Psoas muscle (tissue), 8 donors: ENCODE measurements at places on chromosomes 5 and 9.
A peak's percentile ranks its signal among the peaks of the same experiment; 100 is the strongest.

- DNase-seq, result no peak
These were observed 7.8 kb upstream of the MRNIP start for GRCh38 chr5:179866241-179867078.

- DNase-seq, result no peak
These were observed 291.6 kb upstream of the C9orf72 start for GRCh38 chr9:27864644-27865438.

DNA sequence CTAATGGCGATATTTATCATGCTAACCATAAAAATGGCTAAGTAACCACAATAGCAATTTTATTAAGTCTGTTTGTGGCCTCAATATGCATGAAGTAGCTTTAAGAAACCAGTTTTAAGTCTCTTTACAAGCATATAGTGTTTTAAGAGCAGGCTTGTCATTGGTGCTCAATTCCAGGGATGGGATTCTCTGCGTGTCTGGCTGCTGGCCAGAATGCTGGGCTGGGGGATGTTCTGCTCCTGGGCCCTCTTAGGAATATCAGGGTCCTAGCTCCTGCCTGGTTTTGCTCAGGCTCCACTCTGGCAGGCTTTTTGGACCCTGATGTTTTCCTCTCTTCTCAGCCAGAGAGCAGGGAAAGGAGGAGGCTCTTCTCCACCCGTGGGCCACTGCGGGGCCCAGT is 127.2 kb downstream of the PDE8B start:
- no peak for DNase-seq

DNA sequence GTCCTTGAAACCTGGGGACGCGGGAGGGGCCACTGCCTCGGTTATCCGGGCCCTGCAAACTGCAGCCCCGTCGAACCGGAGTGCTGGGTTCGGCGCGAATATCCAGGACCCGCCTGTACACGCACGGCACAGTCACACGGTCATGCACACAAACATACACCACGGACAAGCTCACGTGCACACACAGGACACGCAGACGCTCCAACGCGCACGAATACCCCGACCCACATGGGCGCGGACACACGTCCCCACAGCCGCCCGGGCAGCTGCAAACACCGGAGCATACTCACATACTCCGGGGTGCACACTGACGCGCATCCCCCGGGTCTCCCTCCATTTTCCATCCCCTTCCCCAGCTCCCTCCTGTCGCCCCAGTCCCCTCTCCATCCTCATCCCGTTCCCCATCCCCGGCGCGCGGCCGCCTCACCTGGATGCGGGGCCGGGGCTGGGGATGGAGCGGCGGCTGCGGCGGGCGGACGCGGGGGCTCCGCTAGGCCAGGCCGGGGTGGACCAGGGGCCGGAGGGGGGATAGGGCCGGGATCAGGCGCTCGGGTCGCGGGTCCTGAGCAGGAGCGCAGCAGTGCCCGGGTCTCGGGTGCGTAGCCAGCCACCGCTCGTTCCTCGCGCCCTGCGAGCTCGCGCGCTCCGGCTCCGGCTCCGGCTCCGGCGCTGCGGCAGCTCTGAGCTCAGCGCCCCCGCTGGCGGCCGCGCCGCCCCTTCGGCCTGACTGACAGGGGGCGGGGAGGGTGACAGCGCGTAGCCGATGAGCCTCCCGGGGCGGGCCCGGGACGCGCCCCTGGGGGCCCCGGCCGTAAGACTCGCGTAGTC is at the start of the genes EIF4E1B and SNCB:
Gene EIF4E1B (plus strand): TSS at position 823 of the 828 bp plus-strand sequence. CDS start 12,113 bp downstream, outside the sequence.
Gene SNCB (minus strand): TSS at position 682 of the 828 bp plus-strand sequence. CDS start 880 bp downstream, outside the sequence.
- DNase-seq, result peak; percentile 70

DNA sequence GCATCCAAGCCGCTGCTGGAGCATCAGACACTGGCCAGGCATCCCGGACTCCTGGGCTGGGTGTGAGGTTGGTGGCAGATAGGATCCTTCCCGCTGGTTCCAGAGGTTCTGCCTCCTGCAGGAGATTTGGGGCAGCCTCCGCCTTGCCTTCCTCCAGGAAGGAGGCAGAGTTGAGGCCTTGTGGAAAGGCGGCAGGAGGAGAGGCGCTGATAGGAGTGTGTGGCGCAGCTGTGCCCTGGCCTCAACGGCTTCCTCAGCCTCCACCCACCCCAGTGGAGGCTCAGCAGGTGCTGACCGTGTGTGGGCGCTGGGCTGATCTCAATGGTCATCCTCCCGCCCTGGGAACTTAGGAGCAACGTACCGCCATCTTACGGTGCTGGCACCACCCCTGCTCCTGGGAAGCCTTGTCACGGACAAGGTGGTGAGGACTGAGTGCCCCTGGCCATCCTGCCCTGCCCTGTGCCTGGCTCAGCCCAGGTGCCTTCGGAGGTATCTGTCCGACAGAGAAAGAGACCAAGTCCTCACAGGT is 10.2 kb downstream of the NCS1 start:
- DNase-seq, result no peak
